ENCODE measurements at places on chromosomes 1 and 21. TPM values are rescaled to one million over a fixed set of nuclear protein-coding genes. Genes with fewer than 3 reads are reported as not detected.

The CFAP74 gene
- 0.39 TPM for total RNA-seq

The LHX8 gene
- total RNA-seq, result 0.25 TPM

The LY9 gene
- not detected for total RNA-seq

The HAO2 gene
- 0.53 TPM for total RNA-seq

The AADACL3 gene
- 0.94 TPM for total RNA-seq

The KLHDC7A gene
- total RNA-seq, result 10.9 TPM

The KPRP gene
- not detected for total RNA-seq

The KLF17 gene
- not detected for total RNA-seq

The DNAI4 gene
- 2.7 TPM for total RNA-seq
